ENCODE measurements at places on chromosomes 13 and 19. TPM values are rescaled to one million over a fixed set of nuclear protein-coding genes. Genes with fewer than 3 reads are reported as not detected.

GRCh38 chr19:46520616-46521015 is 24.9 kb upstream of the PNMA8B start:
- no peak for DNase-seq

- no peak for DNase-seq
These were observed 97.5 kb downstream of the SLC10A2 start for GRCh38 chr13:102968572-102969228.

- no peak for DNase-seq
These were observed 1029.2 kb upstream of the PCDH20 start for GRCh38 chr13:62444805-62445204.

SOX1 gene
- 56.6 TPM for total RNA-seq

BRCA2 gene
- 47.2 TPM for total RNA-seq

ZNF761 gene
- total RNA-seq = 13.1 TPM

DNA sequence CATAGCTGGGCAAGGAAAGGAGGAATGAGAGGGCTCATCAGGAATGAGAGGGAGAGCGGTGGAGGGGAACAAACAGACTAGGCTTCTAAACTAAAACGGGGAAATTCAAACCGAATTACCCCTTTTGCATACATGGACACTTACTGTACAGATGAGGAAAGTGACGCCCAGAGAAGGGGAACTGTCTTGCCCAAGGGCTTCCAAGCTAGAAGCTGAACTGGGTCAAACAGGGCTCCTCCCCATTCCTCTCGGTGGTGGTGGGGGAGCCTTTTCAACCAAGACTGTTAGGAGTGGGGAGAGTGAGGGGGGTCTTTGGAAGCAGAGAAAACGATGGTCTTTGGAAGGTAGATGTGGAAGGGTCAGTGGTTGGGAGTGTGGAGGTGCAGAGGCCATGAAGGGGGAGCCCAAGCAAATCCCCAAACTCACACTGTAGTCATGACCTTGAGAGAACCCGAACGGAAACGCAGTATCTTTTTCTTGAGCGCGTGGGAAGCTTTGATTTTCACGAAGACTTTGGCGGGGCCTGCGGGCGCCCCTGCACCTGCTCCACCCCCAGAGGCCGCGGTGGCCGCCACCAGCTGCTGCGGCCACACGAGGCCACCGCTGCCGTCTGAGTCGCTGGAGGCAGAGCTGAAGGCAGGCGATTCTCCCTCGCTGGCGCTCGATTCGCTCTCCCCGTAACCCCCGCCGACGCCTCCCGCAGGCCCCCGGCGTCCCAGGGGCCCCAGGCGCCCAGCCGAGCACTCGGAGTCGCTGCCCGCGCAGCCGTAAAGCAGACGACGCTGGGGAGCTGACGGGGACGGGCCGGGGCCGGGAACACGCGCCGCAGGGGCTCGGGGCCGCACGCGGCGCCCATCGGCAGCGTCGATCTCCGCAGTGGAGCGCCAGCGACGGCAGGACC is 12.3 kb upstream of the GNG8 start:
- DNase-seq = no peak

GRCh38 chr19:24054044-24054935 is 32.7 kb upstream of the ZNF254 start:
- DNase-seq = no peak

ZNF563 gene
- total RNA-seq = 0.15 TPM

GRCh38 chr19:48588670-48589401 is 17.7 kb upstream of the SPACA4 start:
- peak; percentile 92 for DNase-seq

- peak; percentile 86 for DNase-seq
These were observed 2.3 kb downstream of the MIDN start for GRCh38 chr19:1250437-1251260.

- no peak for DNase-seq
These were observed 2.4 kb downstream of the MBOAT7 start for GRCh38 chr19:54186934-54187381.

MBD3L3 gene
- 9.0 TPM for total RNA-seq

- no peak for DNase-seq
These were observed 793 bp downstream of the LRFN1 start for GRCh38 chr19:39319892-39320248.

DOHH gene
- total RNA-seq = 19.0 TPM

- peak; percentile 18 for DNase-seq
These were observed 34.2 kb upstream of the SERTM1 start for GRCh38 chr13:36639610-36640009.

MAN2B1 gene
- total RNA-seq = 67.1 TPM

PSG7 gene
- not detected for total RNA-seq

LILRB3 gene
- total RNA-seq = not detected

GRCh38 chr19:28498404-28498976 is 714.5 kb downstream of the UQCRFS1 start:
- no peak for DNase-seq

GRCh38 chr13:91773591-91774227 is 375.3 kb downstream of the GPC5 start:
- peak; percentile 22 for DNase-seq

DNA sequence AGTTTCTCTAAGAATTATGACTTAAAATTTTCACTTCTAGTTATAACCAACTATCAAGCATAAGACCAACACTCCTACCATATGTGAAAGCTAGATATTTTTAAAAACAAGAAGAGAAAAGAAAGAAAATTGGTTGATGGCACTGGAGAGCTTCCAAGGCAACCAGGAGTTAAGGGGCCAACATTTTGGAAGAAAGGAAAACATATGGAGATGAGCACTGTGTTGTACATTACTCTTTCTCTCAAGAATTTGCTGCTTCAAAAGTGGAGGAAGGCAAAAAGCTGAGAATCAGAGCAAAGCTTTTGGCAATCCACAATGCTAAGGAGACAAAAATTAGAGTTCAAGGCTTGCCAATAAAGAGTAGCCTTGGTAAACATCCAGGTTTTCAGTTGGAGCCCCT is 446.2 kb downstream of the ITGBL1 start:
- DNase-seq = no peak

GRCh38 chr13:36275190-36276002 is 22.2 kb downstream of the CCDC169 start:
- DNase-seq = peak; percentile 79

FSTL3 gene
- 5.9 TPM for total RNA-seq

GRCh38 chr19:18292810-18293641 is 11.6 kb upstream of the JUND start:
- DNase-seq = peak; percentile 94

GRCh38 chr13:33006638-33007037 is 9.6 kb upstream of the KL start:
- no peak for DNase-seq

DNA sequence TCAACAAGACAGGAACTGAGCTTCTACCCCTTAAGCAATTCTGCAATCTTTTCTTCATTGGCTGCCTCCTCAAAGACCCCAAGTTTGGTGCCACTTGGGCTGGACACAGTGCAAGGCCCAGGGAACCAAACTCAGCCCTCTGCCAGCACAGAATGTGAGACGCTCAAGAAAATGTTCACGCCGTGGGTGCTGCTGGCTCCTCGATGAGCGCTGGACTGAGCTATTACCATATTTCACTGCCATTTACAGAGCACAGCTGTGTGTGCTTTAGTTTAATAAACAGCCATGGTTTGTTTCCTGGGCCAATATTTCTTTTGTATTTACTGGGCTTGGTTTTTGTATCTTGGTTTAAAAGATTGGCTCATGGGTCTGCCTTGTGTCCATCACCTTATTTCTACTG is 138.8 kb upstream of the VSTM2B start:
- no peak for DNase-seq

DNA sequence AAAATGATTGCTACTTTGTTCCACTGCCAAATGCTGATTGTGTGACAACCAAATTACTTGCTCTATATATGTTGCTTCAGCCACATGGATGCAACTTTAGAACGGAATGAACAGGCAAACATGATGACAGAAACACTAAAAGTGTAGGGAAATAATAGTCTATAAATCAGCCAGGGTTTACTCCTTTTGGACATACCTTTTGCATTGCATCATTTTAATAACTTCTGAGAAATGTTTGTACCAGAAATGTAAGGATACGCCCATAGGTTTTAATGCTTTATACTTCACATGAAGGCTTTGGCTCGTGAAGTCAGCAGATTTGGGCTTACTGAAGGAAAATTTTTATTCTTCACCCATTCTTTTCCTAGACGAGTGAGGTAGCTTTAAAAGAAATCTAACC is 141.0 kb downstream of the POSTN start:
- DNase-seq = no peak

DNA sequence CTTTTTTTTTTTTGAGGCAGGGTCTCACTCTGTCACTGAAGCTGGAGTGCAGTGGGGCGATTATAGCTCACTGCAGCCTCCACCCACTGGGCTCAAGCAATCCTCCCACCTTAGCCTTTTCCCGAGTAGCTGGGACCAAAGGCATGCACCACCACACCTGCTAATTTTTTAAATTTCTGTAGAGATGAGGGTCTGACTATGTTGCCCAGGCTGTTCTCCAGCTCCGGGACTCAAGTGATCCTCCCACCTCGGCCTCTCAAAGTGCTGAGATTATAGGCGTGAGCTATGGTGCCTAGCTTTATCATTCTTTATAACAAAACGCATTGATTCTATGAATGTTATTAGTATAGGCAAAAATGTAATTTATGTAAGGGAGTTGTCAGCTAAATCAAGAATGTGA is 17.9 kb upstream of the LYPD3 start:
- no peak for DNase-seq

FUT6 gene
- total RNA-seq = not detected

SULT2A1 gene
- total RNA-seq = not detected

MCEMP1 gene
- 4.1 TPM for total RNA-seq

DNA sequence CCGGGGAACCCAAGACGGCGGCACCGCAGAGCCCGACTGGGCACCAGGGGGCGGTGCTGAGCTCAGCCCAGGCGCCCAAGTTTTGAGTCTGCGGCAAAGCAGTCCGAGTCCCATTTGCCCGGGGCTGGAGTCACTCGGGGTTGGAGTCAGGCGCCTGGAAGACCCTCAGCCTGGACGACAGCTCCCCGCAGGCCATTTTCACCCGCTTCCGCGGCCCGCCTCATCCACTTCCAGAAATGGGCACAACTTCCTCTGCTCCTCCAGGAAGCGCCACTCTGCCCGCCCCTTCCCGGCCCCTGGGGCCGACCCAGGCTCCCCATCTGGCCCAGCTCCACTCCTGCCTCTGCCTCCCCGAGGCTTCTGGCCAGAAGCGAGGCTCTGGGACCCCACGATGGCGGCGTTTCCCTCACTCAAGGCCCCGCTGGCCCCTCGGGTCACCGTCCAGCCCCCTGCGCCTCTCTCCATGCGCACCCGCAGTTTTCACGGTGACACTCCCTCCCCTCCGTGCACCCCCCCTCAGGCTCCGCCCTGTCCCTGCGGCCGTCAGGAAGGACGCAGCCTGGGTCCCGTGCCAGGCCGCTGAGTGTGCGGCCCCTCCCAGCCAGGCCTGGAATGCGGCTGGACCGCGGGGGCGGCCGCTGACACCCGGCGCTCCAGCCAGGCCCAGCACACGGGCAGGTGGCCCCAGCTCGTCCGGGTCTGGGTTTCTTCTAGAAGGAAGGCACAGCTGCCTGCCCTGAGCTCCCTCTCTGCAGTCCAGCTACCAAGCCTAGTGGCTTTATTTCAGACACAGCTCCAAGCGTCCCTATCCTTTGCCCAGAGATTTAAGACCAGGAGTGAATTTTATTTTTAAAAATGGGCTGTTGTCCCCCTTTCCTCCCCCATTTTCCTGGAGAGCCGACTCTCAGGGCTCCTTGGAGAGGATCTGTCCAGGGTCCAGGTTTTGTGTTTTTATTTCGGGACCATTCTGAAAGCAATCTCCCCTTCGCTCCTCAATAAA is 4.7 kb downstream of the SERTAD1 start:
- peak; percentile 81 for DNase-seq

DNA sequence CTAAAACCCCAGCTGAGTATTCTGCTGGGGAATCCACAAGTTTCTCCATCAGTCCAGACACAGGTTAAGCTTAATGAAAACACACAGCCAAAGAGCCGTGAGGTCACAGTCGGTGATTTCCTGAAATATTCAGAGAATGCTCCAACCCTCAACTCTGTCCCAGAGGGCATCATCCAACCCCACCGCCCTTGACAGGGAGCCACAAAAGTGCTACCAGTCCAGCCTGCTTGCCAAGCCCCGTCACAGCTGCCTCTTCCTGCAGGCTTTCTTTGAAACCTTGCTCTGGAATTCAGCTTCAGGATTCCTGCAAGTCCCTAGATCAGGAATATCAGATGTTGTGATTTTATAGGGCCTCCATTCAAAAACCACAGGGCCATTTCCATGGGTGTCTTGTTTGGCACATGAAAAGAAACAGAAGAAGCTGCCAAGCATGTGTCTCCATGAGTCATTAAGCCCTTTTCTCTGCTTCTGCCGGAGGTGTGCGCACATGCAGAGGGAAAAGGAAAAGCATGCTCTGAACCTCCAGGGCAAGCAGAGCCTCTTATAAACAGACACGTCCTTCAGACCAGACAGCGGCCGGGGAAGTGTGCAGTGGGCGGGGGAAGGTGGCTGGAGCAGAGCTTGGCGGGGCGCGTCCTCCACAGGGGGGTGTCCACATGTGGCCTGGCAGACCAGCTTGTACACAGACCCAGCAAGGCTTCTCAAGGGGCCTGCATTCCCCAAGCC is 164.7 kb downstream of the KATNAL1 start:
- DNase-seq = peak; percentile 74

HPN gene
- total RNA-seq = not detected

GRCh38 chr13:92681239-92681638 is 545.4 kb upstream of the GPC6 start:
- no peak for DNase-seq

DNA sequence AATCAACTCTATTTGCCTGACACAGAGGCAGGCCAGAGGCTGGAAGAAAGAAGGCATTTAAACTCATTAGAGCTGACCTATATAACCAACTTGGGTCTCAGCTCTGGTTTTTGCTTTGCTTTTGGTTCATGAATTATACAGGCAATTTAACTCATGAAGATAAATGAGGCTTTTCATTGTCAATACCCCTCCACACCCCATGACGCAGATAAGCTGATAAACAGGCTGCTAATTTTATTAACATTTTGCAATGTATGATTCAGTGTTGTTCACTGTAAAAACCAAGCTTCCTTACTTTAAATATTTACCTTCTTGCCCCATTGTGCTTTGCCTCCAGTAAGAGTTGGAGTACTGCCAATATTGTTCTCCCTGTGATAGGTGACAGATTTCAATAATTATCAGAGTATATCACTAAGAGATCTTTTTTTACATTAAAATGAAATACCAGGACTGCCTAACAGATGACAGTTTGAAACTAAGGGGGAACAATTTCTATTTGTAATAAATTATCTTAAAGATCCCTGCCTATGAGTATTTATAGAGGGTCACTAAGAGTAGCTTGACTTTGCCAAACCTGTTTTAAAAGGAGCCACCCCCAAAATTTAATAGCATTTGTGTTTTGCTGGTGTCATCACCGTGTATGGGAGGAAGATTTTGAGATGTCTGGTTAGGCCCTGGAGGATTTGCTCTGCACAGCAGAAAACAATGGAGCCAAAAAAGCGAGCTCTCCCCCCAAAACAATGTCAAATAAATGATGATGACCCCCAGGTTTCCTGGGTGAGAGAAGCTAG is 472.7 kb upstream of the NBEA start:
- DNase-seq = no peak

GRCh38 chr19:33273881-33274662 is 28.3 kb downstream of the CEBPA start:
- peak; percentile 70 for DNase-seq

- DNase-seq = no peak
These were observed 547.7 kb upstream of the KLF12 start for GRCh38 chr13:74681891-74682290.

FAM216B gene
- not detected for total RNA-seq
